NCI-H1417 treated with DMSO at 0.1 percent for 48 hours (cell line): ENCODE measurements at places on chromosomes 6 and 20.
A peak's percentile ranks its signal among the peaks of the same experiment; 100 is the strongest.

GRCh38 chr6:169988769-169989550 lies 237.5 kb downstream of the ERMARD start:
- no peak for DNase-seq

GRCh38 chr6:158517581-158517980 lies 42.3 kb upstream of the TMEM181 start:
- peak; percentile 39 for DNase-seq

DNA sequence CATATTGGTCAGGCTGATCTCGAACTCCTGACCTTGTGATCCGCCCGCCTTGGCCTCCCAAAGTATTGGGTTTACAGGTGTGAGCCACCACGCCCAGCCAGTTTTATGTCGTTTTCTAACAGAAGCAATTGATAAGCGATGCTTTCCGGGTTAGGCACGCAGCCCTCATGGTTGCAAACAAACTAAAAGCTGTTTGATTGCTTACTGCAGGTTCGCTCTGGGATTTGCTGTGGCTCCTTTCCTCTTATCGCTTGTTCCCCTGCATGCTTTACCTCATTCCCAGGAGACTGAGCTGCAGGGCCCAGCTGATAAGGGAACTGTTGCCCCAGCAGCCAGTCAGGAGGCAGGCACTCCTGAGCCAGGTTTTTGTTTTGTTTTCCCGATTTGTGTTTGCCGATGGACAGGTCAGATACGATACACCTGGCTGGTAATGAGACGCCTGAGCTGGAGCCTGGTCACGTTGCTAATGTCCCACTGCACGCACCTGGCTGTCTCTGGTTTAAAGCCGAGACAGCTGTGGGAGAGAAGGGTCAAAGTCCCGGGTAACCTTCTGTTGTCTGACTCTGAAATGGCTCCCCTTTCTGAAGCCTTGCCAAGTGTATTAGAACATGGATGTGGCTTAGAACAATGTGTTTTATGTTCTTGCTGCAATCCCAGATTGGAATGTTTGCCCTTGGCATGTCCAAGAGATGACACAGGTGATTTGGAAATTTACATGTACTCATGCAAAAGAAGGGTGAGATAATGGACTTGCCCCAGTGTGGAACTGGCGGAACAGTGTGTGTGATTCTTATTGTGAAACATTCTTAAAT lies 19.9 kb downstream of the DSP start:
- DNase-seq = no peak

GRCh38 chr20:11894062-11894461 lies 23.6 kb upstream of the BTBD3 start:
- no peak for DNase-seq

- peak; percentile 6 for DNase-seq
These were observed 35.0 kb downstream of the SHPRH start for GRCh38 chr6:145929037-145929633.

GRCh38 chr6:28606424-28607391 lies 81.0 kb downstream of the GPX5 start:
- DNase-seq = peak; percentile 24

DNA sequence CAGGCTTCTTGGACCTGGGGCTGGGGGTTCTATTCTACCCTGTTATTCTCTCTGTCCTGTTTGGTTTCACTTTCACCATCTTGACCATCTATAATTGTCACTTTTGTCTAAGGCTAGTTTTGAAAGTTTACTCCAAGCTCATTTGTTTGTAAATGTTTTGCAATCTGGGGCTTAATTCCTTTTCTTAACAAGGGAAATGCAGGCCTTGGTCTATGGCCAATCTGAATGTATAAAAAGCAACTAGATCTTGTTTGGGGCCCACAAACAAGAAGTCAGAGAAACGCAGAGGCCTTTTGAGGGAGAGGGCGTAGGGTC lies 86.3 kb upstream of the PREP start:
- no peak for DNase-seq

- no peak for DNase-seq
These were observed 260.4 kb upstream of the THEMIS start for GRCh38 chr6:128161263-128161662.

DNA sequence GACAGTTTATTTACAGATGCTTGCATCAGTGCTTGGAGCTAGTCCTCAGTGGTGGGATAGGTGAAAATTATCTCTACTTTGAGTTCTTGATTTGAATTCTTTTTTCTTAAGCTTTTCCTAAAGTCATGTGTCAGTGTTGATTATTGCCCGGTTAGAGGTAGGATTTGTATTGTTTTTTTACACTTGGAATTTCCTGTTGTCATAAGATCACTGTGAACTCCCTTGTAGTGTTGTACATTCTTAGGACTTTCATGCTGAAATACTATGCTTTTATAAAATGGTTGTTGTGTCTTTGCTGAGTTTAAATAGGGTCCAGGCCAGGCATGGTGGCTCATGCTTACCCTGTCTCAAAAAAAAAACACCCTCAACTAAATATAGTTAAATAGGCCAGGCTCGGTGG lies 20.3 kb downstream of the ASXL1 start:
- no peak for DNase-seq

- DNase-seq = no peak
These were observed 112.4 kb upstream of the ZNF217 start for GRCh38 chr20:53706008-53706465.

DNA sequence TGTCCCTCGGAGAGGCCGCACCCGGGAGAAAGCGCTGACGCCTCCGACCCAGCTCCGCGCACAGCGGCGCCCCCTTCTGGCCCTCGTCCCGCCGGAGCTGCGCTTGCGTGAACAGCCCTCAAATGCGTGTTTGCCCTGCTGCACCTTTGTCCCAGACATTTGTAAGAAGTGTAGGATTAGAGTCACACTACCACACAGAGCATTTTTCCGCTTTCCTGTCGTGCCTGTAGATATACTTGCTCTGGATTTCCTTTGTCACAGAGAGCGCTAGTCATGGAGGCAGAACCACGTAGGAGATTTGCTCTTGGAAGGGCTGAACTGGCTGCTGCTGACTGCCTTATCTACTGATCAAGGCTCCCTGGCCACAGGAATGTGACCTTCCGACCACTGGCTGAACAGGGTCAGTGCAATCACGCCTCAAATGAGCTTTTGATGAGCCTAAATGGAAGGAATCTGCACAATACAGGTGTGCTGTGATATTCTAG lies 62.3 kb downstream of the PAX1 start:
- no peak for DNase-seq

DNA sequence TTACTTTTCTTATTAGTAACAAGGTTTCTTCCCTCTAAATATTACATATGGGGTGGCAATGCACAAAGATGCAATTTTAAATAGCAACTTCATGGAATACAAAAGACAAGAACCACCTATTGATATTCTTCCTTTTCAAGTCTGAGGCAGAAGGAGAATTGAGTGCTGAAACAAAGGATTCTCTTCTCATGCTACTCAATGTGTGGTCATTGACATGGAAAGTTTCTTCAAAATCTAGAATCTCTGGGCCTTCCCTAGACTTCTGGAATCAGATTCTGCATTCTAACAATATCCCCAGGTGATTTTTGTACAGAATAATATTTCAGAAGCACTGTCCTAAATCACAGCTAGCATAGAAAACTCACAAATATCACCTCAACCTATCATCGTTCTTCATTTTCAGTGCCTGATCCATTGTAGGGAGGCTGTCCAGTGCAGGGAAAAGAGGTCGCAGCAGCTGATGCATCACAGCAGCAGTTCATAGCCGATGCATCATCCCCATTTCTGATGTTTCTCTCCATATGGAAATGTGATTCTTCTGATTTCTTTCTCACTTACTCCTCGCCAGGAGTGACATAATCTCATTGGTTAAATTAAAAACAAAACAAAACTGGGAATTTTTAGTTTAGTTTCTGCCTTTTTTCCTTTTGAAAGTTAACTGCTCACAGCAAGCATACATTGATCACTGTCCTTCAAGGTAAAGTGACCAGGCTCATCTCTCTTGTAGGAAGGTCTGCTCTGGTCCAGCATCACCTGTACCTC lies 139.5 kb upstream of the FAM83B start:
- no peak for DNase-seq

- DNase-seq = no peak
These were observed 29.6 kb downstream of the ZC3H12D start for GRCh38 chr6:149455031-149455732.

DNA sequence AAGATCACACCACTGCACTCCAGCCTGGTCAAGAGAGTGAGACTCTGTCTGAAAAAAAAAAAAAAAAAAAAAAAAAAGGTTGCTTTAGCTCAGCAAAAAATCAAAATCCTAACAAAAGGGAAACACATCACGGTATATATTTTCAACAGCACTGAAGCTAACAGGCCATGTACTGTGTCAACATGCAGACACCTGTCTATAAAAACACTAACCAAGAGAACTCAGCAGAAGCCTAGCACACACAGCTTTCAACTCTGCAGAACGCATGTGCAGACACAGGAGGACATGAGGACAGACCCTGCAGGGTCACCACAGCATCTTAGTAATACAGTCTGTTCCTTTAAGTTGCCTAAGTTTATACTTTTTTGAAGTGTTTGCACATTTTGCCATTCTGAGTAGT lies 13.5 kb downstream of the NINL start:
- DNase-seq = no peak

DNA sequence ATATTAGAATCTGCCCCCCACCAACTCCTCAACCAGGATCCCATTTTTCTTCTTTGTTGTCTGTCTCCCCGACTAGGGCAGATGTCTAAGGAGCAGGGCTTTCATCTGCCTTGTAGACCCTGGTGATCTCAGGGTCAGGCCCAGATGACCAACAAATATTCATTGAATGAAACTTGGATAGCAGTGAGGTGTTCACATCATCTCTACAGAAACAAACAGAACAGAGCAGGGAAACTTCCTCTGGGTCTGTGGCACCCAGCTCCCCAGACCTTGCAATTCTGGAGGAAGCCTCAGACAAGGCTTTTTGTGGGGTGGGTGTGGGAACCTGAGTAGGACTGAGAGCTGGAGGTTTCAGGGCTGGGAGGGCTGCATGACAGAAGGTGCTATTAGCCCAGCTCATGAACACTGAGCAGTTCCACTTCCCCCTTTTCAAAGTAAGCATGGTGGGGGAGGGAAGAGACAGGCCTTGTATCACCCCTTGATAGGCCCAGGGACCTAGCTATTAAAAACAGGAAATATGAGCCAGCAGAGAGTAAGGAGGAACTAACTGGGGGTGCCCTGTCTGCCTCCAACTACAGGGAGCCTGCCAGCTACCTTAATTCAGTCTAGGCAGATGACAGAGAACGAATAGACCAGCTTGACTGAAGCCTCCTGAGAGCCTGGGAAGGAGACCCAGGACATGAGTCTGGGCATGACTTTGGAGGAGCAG lies 37.3 kb upstream of the TOP1 start:
- DNase-seq = no peak

DNA sequence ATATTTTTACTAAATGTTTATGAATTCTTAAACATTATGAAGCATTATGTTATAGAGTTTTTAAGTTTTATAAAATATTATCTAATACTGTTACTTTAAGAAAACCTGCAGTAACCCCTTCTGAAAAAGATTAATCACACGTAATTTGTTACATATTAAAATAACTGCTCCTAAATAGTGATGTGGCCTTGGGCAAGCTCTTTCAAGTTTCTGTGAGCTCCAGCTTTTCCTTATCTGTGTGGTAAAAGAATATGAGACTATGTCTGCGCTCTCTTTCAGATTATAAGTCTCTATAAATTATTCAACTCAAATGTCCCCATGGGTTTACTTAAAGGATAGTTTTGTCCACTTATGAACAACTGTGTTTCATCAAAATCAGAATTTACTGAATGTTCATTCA lies 31.9 kb downstream of the HLA-DMB start:
- DNase-seq = no peak

GRCh38 chr6:21230536-21230935 lies 363.0 kb upstream of the SOX4 start:
- no peak for DNase-seq

GRCh38 chr20:46150943-46151342 lies 32.8 kb downstream of the CD40 start:
- no peak for DNase-seq

GRCh38 chr6:166907373-166907841 lies 48.9 kb downstream of the RNASET2 start:
- DNase-seq = no peak

- DNase-seq = no peak
These were observed 13.0 kb downstream of the C6orf163 start for GRCh38 chr6:87357479-87358196.

GRCh38 chr6:111585241-111585973 lies 20.3 kb downstream of the TRAF3IP2 start:
- no peak for DNase-seq

DNA sequence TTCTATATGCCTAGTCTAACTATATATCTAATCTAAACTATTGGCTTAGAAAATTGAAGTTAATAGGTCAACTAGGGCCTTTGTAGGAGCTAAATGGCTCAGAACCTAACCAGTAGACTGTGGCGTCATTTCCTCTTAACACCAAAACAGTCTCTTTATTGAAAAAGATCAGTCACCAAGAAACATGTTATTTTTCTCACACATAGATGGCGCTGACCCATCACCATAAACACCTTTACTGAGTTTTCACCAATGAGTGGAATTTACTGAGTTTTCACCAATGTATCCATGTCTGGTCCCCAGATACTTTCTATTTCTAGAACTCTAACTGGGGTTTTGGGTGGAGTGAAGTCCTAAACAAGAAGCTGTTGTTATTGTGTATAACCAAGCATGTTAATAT lies 636.0 kb downstream of the BCKDHB start:
- DNase-seq = no peak

DNA sequence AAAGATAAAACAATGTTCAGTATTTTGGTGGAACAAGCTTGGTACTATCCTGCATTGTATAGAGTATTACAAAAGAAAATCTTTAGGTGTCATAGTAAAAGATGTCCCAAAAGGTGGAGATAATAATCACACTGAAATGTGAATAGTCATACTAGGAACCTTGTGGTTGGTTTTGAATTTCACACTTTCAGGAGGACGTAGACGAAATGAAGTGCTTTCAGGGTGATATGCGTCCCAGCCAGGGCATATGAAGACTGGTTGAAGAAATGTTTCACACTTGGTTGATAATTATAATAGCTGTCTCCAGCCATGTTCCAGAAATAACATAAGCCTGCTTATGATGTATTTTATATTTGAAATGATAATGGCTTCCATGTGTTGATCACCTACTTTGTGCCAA lies 60.4 kb downstream of the SCAND1 start:
- no peak for DNase-seq

GRCh38 chr20:35510951-35511735 lies 18.3 kb downstream of the C20orf173 start:
- no peak for DNase-seq

GRCh38 chr6:28809947-28810658 lies 113.7 kb downstream of the TRIM27 start:
- DNase-seq = no peak

GRCh38 chr6:147043994-147044477 lies 160.2 kb upstream of the STXBP5 start:
- DNase-seq = no peak
